ENCODE measurements at places on chromosomes 5 and 9.

DNA sequence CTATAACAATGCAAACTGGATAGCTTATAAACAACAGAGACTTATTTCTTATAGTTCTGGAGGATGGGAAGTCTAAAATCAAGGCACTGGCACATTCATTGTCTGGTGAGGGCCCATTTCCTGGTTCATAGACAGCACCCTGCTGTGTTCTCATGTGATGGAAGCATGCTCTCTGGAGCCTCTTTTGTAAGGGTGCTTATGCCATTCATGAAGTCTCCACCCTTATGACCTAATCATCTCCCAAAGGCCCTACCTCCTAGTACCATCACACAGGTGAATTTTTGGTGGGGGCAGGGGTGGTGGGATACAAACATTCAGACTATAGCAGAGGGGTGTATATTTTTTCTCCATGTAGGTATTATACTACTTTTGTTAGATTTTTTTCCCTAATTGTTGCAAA, 92.4 kb downstream of the UNC13B start:
- DNase-seq: no peak

GRCh38 chr5:102807878-102808502, 52.9 kb downstream of the PAM start:
- no peak for DNase-seq

GRCh38 chr9:123440256-123440655, 84.3 kb downstream of the CRB2 start:
- no peak for DNase-seq

DNA sequence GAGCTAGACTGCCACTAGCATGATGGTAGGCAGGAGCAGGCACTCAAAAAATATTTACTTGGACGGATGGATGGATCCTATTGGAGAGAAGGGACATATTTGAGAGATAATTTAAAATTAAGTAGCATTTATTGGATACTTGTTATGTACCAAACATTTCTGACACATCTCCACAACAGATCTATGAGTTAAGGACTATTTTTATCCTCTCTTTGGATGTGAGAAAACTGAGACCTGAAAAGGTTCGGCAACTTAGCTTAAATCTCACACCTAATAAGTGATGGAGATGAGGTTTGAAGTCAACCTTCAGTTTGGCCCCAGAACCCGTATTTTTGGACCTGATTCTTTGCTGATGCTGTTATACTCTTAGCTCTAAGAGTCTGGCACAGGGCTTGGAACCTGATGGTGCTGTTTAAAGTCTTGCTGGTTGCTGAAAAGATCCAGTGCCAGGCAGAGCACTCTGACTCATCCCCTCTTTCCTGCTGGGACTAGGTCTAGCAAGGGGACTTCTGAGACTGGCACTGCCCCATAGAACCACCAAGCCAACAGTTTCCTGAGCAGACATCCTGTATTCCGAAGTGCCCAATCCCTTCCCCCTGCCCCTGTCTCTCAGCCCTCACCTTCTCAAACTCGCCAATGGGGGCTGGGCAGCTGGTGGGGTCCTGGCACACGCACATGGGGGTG, 15.6 kb downstream of the SPARC start:
- no peak for DNase-seq

DNA sequence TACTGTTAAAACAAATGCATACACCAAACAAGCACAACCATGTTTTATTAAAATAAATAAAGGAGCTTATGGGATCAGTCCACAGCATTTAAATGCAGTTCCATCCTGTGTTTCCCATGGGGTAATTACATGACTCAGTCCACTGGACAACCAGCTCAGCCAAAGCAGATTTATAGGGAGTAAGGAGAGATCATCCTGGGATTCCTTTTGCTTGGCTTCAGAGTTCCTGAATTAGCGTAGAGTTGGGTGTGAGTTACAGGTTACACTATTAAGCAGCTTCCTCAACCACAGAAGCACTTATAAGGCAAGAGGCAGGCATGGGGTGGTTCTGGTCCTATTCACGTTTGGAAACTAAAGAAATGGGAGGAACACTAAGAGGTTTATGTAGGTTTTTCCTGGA, 381.1 kb upstream of the ACTBL2 start:
- DNase-seq: no peak

GRCh38 chr9:134630393-134630790, 11.2 kb upstream of the COL5A1 start:
- no peak for DNase-seq

DNA sequence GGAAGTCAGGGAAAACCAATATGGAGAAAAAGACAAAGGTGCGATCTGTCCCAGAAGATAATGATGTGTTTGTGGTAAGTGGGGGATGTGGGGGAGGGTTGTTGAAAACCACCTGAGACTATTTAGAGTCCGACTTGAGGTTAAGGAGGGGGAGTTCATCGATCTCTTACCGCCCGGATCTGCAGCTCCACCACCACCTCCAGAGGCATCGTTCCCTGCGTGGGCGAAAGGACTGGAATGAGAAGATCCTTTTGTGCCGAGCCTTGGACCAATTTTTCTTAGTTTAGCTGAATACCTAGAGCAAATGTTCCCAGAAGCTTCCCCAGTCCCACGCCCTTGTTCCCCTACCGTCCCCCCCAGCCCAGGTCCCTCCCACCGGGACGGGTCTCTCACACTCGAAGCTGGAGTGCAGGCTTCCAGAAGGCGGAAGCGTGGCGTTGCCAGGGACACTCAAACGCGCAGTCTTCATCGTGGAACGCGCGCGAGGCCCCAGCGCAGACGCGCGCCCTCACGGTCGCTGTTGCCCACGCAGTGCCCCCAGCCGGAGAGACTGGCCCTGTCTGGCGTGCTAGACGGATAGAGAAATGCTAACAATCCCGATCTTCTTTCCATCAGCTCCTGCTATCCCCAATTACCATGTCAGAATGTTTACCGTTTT, at the start of gene SPATA6L:
Gene SPATA6L, minus strand, starts transcription at position 439 of the 658 bp plus-strand sequence. Its CDS starts 230 bp downstream, at position 209.
- peak; percentile 29 for DNase-seq

DNA sequence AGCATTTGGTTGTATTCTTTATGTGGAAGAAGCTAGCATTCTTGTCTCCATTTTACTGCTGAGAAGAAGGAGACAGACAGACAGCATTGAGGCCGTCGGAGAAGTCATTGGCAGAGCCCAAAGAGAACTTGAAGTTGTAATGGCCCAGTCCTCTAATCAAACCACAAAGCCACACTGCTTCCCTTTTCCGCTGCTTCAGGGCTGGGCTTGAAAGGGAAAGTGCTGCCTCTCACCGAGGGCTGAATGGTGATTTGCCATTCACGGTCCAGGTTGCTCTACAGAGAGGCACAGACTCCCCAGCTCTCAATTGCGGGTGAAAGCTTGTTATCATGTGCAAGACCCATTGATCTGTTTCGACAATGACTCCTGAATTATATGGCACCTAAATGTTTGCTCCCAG, 25.6 kb upstream of the POU4F3 start:
- DNase-seq: no peak

- DNase-seq: no peak
These were observed 68.9 kb downstream of the PTCH1 start for GRCh38 chr9:95447660-95448420.

- no peak for DNase-seq
These were observed 13.9 kb downstream of the RAI14 start for GRCh38 chr5:34669931-34670516.

DNA sequence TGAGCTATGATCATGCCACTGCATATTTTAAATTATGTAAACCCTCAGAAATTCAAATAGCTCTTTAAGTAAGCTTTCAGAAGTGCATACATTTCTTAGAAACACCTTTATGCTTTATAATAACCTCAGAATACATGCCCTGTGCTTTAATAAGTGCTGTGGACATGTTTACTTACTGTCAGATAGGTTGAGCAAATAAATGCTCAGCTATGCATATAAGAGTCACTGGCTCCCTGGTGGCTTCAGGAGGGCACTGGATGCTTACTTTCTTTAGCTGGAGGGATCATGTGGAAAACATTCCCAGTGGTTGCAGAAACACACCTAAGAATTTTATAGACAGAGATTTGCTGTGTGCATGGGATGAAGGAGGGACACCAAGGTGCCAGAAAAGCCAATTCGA, 74.4 kb downstream of the PDE6A start:
- no peak for DNase-seq

DNA sequence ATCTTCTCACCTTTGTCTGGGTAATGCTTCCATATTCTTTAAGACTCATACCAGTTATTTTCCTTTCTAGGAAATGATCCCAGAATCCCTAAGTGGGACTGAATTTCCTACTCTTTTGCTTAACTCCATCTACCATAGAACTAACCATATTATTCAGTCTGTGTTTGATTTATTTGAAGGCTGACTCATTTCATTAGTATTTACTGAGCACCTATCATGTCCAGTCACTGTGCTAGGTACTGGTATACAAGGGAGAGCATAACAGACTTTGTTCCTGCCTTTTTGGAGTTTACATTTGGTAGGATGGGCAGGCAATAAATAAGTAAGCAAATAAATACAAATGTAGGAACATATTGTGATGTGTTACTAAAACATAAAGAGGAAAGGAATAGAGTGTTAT, 4.3 kb downstream of the NPR2 start:
- no peak for DNase-seq

- no peak for DNase-seq
These were observed 46.8 kb downstream of the MRPL36 start for GRCh38 chr5:1752881-1753280.

DNA sequence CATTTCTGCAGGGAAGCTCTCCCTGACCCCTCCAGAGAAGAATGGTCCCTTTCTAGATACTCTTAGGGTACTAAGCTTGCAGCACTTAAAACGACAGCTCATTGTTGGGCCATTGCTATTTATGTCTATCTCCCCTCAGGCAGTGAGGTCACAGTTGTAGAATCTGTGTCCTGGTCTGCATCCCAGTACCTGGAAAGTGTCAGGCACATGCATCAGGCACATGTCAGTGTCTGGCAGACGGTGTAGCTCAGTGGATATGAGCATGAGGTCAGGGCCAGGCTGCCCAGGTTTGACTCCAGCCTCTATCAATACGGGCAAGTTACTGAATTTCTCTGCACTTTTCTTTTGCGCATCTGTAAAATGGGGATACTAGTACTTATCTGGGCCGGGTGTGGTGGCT, 22.2 kb upstream of the EEIG1 start:
- DNase-seq: no peak

DNA sequence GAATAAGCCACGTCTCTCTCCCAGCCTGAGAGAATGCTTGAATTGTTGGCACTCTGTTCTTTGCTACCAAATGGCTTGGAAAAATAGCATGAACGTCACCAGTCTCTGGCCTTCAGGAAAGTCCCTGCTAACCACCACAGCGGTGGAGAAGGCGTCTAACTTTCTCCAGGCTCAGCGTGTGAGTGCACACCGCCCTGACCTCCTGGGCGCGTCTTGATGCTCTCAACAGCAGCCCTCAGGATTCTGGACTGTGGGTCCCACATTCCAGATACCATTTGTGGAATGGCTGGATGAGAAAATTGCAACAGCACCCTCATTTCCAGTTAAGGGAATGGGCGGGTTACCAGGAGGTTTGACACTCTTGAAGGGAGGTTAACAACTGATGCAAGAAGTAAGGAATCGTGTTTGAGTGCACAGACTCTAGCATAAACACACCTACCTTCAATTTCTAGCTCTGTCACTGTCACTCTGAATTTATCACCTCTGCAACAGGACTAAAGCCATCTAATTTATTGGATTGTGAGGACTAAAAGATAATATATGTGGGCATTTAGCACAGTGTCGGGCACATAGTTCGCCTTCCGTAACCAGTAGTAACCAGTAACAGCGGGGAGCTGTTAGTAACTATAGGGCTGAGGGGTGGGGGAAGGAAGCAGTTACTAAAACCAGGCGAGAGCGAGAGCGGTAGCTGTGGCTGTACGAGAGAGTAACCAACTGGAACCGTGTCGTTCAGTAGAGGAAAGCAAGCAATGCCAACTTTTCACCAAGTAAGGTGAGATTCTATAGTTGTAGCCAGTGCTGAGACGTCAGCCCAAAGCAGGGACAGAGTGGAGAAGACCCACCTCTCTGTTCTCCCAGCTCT, 807 bp upstream of the PLGRKT start:
- no peak for DNase-seq

- DNase-seq: no peak
These were observed 99.6 kb upstream of the CCDC112 start for GRCh38 chr5:115396081-115396480.
